ENCODE measurements at places on chromosomes 4 and X.

- DNase-seq: no peak
These were observed 148.8 kb upstream of the MID1 start for GRCh38 chrX:10769195-10769594.

GRCh38 chr4:25911356-25911755 lies 2.7 kb upstream of the SMIM20 start:
- no peak for DNase-seq

- DNase-seq: no peak
These were observed 35.5 kb upstream of the SPATA4 start for GRCh38 chr4:176230836-176231235.

GRCh38 chr4:175456131-175456530 lies 355.9 kb downstream of the GPM6A start:
- DNase-seq: no peak

GRCh38 chr4:39544580-39545315 lies 17.5 kb upstream of the UGDH start:
- DNase-seq: no peak

DNA sequence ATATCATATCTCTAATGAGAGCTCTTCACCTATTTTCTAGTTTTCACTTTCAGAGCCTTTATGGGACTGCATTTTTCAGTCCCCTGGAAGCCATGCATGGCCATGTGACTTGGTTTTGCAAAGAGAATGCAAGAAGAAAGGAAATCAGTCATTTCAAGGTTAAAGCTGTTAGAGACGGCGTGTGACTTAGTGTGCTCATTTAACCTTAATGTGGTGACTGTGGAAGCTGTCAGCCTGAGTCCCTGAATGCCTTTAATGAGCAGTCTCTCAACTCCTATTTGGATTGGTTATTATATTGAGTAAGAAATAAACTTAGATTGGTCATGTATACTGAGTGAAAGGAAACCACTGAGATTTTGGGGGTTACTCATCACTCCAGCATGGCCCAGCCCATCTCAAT lies 212.7 kb downstream of the KCNIP4 start:
- DNase-seq: no peak

GRCh38 chrX:9286234-9286633 lies 178.6 kb upstream of the TBL1X start:
- no peak for DNase-seq

- no peak for DNase-seq
These were observed 71.6 kb downstream of the CHIC2 start for GRCh38 chr4:53992785-53993184.

DNA sequence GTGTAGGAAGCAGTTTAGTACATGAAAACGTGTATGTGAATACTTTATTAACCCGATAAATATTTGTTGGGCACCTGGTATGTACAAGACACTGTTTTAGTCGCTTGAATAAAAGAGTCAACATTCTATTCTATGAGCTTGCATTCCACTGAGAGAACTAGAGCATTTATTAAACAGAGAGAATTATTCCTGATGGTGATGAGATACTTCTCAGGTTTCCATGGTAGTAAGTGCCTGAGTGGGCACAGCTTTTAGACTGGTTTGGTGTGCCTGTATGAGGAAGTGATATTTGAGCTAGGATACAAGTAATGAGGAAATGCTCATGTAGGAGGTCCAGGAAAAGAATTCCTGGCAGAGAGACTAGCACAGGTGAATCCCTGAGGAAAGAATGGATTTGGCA lies 94.2 kb downstream of the ATP10D start:
- DNase-seq: no peak

GRCh38 chr4:74202062-74202586 lies 44.2 kb downstream of the MTHFD2L start:
- no peak for DNase-seq

- no peak for DNase-seq
These were observed 3.6 kb downstream of the SMIM14 start for GRCh38 chr4:39635023-39635422.

- no peak for DNase-seq
These were observed 84.3 kb downstream of the TRAM1L1 start for GRCh38 chr4:117001077-117001476.

DNA sequence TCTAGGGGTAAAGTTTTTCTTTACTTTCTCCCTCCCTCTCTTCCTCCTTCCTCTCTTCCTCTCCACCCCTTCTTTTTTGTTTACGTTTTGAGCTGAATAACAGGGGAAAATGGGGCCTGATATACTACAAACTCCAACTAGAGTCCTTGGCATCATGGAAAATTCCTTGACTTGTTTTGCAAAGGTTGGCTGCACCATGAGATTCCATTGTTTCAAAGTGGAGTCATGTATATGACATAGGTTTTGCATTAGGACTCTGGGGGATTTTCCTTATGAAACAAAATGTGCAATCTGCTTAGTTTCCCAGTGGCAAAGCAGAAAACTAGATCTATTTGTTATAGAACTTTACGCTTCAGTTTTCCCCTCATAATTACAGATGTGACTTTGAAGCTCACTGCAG lies 233.5 kb upstream of the PGRMC2 start:
- no peak for DNase-seq

Data from stimulated activated naive CD4-positive, alpha-beta T cell (primary cell).